ENCODE measurements at places on chromosomes 16 and 17.
A peak's percentile ranks its signal among the peaks of the same experiment; 100 is the strongest.

DNA sequence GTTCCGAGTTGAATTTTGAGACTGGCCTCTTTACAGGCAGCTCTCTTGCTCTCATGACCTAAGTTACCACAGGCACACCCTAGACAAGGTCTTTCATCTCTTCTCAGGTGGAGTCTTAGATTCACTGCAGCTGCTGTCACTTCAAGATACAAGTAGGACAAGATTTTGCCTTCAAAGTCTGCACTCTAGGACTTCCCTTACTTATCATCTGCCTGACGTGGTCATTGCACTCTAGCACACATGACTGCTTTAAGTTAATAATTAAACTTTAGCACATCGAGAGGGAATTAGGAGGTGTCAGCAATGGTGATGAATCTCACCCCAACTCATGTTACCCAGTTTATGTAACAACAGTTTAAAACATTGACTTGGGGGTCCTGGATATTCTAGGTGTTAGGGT, 25.6 kb downstream of the RNF135 start:
- no peak for DNase-seq

DNA sequence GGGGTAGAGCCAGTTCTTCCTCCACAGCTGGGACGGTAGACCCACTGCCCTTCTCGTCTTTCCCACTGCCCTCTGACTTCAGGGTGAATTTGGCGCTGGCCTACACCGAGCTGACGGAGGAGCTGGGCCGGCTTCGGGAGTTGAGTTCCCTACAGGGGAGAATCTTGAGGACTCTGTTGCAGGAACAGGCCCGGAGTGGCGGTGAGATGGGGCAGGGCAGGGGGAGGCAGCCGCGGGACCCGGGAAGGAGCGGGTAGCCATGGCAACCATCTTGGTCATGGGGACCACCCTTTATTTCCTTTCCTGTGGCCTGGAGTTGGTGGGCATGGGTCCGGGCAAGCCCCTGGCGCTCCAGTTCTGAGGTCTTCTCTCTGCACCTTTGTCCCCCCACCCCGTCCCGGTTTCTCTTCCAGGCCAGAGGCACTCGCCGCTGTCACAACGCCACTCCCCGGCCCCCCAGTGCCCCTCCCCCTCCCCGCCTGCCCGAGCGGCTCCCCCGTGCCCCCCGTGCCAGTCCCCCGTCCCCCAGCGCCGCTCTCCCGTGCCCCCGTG, 14.4 kb downstream of the TBKBP1 start:
- DNase-seq = no peak

GRCh38 chr16:74090871-74091270, 205.7 kb upstream of the PSMD7 start:
- no peak for DNase-seq

DNA sequence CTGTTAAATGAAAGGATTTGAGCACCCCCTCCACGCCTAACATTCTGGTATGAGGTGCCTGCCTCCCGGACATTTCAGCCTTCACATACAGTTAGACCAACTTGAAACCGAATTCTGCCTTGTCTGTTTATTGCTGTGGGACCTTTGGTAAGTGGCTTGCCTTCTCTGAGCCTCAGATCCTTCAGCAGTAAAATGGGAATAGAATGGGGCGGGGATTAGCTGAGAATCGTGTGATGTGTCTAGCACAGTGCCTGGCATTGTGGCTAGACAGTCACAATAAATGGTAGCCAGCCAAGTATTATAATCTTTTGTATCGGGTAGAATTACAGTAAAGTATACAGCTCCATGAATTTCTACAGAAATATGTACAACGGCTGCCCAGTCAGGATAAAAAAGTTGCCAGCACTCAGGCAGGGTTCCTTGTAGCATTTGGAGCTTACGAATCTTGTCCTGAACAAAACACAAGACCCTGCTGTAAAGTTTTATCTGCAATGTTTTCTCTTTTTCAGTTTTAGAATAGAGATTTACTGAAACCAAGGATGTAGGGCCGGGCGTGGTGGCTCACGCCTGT, 786 bp downstream of the TMC7 start:
- no peak for DNase-seq

DNA sequence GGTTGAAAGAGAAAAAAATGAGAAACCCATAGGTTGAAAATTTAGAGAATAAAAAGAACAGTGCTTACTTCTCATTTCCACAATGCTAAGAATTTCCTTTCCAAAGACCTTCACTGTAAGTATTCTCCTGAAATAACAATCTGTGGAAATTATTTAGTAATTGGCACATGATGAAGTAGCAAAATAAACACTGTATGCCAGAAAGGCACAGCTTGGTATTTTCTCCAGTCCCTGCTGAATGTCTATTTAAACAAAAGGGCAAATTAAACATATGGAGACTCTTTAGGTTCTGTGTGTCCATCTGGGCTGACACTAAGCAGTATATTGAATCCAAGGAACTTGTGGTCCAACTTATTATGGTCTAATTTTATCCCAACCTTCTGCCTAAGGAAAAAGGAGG, 46.1 kb downstream of the CHCT1 start:
- DNase-seq = peak; percentile 57

GRCh38 chr17:37111329-37111728, 162.6 kb downstream of the AATF start:
- DNase-seq = no peak

GRCh38 chr17:1960545-1960912, 64.6 kb downstream of the RTN4RL1 start:
- DNase-seq = no peak

DNA sequence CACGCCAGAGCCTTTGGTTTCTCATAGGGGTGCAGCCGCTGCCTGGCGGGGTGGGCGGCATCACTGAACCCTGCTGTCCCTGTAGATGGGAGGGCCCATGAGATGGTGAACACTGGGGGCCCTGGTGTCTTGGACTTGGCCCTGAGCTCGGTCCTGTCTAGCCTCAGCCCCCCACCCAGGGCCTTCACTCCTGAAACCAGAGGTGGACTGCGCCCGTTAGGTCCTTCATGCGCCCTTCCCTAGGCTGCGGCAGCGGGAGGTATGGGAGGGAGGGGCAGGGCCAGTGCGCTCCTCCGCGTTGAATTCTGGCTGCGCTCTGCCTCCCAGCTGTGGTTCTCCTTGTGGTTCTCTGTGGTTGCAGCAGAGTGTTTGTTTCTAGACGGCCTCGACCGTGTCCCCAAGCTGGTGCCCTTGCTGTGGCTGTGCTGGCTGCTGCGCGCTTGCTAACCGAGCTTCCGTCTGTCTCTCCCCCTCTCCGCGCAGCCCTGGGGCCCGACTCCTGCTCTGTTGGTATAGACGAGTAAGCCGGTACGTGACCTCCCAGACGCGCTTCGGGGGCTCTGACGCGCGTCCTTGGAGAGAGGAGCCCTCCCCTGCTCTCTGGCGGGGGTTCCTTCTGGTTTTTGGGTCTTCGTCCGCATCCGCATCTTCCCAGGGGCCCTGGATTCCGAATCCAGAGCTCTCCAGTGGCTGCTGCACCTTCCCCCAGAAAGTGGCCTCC, 7.4 kb upstream of the NUDT16L1 start:
- no peak for DNase-seq

DNA sequence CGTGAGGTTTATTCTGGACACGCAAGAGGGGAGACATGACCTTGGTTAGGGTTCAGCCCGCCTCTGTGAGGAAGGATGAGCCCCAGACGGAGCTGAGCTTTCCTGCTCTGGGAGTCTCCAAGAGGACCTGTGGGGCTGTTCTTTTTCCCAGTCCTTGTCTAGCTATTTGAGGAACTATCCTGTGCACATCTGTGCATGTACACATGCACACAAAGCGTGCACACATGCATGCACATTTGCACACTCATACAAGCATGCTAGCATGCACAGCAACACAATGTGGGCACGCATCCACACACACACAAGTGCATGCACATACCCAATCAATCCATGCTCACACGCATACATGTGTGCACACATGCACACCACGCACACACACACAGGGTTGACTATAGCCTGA, 40.4 kb downstream of the ABCC6 start:
- DNase-seq = no peak

DNA sequence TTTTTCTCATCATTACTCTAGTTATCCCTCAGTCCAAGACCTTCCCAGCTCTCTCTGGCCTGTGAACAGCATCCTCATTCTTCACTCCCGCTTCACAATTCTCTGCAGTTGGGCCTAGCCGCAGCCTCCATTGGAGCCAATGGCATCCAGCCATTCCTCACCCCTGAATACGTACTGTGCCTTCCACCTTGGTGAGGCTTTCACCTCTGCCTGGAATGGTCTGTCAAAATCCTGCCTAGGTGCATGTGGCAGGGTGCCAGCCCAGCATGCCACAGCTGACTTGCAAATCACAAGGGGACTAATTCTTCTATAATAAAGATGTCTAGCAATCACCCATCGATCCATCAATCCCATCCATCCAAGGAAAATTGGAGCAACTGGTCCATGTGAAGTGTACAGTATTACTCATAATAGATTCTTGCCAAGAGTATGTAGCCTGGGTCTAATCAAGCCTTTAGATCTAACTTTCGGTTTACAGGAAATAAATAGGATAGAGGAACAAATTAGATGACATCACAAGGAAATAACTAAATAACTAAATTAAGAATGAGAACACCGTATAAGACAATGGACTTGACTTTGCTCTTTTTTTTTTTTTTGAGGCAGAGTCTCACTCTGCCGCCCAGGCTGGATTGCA, 5.1 kb upstream of the CX3CL1 start:
- no peak for DNase-seq

DNA sequence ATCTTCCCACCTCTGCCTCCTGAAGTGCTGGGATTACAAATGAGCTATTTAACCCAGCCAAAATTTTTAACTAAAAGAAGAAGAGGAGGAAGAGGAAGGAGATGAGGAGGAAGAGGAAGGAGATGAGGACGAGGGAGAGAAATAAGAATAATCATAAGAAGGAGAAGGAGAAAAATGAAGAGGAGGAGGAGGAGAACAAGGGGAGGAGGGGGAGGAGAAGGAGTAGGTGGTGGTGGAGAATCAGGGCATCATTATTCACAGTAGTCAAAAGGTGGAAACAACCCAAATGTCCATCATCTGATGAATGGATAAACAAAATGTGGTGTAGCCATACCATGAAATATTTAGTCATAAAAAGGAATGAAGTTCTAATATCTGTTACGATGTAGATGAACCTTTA, 21.2 kb upstream of the MGAT5B start:
- DNase-seq = no peak

GRCh38 chr17:82248815-82249674, 20.2 kb downstream of the SLC16A3 start:
- no peak for DNase-seq

GRCh38 chr17:74898376-74898946, 5.0 kb upstream of the FADS6 start:
- DNase-seq = no peak

GRCh38 chr17:77708049-77708448, 250.5 kb upstream of the TNRC6C start:
- DNase-seq = no peak

DNA sequence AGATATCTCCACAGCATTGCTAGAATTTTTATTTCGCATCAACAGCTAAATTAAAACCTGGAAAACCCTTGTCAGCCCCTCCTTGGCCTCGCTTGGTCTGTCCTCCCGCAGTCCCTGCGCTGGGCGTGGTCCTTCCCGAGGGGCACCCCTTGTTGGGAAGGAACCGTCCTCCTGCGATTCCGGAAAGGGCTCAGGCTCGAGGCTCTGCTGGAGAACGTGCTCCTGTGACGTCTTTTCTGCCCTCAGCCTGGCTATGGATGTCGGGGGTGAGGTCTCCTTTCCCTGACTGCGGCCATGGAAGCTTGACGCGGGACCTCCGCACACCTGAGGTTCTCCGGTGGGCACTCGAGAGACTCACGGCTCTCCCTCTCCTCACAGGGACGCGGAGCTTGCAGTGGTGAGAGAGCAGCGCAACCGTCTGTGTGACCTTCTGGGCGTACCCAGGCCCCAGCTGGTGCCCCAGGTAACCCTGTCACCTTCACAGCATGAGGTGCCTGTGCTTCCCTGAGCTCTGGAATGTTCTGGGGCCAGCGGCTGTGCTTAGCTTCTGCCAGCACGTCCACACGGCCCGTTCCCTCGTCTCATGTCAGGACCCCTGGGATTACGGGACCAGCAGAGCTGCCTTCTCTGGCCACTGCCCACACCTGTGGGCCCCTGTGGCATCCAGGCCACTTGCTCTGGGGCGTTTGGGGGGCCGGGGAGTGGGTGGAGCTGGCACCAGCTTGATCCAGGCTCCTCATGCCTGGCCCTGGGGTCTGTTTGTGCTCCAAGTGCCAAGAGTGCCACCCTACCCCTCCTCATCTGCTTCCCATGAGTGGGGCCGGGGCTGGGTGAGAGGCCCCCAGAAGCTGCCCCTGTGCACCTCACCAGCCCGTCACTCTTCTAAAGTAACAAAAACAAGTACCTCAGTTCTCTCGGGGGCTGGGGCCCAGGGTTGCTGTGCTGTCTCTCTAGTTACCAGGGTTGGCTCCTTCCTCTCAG, 101.5 kb upstream of the ZNF750 start:
- DNase-seq = no peak

GRCh38 chr17:77254951-77255825, 114.4 kb downstream of the SEC14L1 start:
- DNase-seq = peak; percentile 92

- no peak for DNase-seq
Measured at GRCh38 chr17:28748852-28749515, 5.2 kb downstream of the TRAF4 start.

- DNase-seq = peak; percentile 30
Measured at GRCh38 chr16:85754413-85754812, 3.5 kb upstream of the C16orf74 start.

DNA sequence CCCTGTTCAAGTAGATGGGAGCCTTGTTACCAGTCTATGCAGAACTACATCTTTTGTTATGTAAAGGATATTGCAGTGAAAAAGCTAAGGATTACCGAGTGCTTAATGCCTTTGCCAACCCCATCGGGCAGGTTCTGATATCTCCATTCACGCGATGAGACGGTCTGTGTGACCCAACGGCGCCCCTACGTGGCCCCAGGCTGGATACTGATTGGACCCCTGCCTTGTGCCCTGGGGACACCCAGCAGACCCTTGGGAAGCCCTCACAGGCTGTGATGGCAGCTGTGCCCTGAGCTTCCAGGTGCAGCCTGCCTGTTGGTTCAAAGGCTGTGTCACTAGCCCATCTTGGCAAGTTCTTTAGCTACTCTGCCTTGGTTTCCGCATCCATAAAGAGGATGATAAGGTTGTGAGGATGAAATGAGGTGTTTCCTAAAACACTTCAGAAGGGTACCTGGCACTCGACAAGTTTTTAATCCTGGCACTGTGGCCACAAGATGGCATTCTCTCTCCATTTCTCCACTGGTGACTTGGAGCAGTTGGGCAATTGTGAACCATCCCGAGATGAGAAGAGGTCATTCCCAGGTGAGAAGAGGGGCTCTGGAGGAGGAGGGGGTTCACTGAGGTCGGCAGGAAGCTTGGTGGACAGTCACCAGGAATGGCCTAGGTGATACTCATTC, 33.6 kb downstream of the HAPSTR1 start:
- no peak for DNase-seq

GRCh38 chr17:72971226-72971880, 121.1 kb downstream of the SLC39A11 start:
- DNase-seq = no peak

DNA sequence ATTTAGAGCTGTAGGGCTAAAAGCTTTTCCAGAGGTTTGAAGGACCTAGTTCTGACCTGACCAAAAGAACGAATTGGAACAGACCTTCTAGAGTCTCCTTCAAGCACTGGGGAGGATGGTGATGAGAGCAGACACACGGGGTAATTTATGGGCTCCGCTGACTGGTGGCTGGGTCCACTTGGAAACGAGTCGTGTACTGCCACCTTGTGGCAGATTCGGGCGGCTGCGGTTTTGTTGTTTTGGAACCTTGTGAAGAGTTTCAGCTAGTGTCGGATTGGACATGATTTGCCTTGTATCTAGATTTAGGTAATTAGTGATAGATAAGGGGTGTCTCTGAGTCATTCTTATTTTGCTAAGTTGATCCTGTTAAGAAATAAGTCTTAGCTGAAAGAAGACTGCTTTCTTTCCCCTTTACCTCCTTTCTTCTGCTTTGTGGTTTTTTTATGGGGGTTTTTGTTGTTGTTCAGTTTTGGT, 98.9 kb downstream of the AATF start:
- DNase-seq = peak; percentile 75
